Activated naive CD4-positive, alpha-beta T cell treated with anti-CD3 and anti-CD28 coated beads for 36 hours (primary cell): ENCODE measurements at places on chromosomes 5 and 9. TPM values are rescaled to one million over a fixed set of nuclear protein-coding genes. Genes with fewer than 3 reads are reported as not detected.

The C9orf152 gene
- not detected for total RNA-seq

The DRD1 gene
- total RNA-seq = not detected

The ACOT12 gene
- not detected for total RNA-seq

The LCN15 gene
- total RNA-seq = not detected

The OR1J2 gene
- total RNA-seq = not detected

The EXD3 gene
- total RNA-seq = 11.2 TPM

The NUDT2 gene
- total RNA-seq = 39.2 TPM

DNA sequence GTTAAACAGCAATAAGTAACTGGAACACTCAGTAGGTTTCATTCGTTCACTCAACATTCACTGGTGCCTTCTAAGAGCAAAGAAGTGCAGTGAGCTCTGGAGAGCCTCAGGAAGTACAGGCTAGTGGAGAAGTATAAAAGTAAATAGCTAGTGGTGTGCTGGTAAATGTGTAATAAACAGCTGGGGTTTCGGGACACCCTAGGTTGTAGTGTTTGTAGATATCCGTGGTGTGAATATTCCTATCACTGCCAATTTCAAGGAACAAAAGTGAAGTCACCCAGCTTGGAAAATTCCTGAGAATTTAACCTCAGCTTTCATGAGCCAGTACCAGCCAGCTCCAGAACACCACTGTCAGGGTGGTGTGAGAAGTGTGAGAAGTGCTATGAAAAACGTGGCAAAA lies 75.9 kb downstream of the GABBR2 start:
- H3K27me3 ChIP-seq = no peaks in the 10 kb centered on the region
- H3K27ac ChIP-seq = no peak overlapping the region
- DNase-seq = no peak
- H3K4me1 ChIP-seq = no peaks in the 10 kb centered on the region

DNA sequence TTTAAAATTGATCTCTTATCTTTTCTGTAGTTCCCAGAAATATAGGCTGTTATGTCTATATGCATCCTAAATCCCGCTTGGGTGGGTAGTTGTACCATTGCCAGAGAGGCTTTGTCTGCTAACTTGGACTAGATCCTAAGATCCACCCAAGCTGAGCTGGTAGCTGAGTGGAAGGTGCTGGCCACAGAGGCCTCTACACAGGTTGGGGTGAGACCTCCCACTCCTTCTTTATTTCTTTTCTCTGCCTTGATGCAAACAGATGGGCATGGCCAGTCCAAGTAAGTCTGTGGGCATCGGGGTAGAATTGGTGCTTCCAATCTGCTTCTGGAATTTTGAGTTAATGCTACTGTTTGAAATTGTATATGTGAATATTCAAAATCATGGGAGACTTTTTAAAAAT lies 14.4 kb upstream of the GADD45G start:
- no peaks in the 10 kb centered on the region for H3K36me3 ChIP-seq
- H3K4me1 ChIP-seq = no peaks in the 10 kb centered on the region
- H3K27ac ChIP-seq = no peak overlapping the region
- peaks cover 5% of the 10 kb centered on the region for H3K27me3 ChIP-seq
- H3K4me3 ChIP-seq = no peak overlapping the region

DNA sequence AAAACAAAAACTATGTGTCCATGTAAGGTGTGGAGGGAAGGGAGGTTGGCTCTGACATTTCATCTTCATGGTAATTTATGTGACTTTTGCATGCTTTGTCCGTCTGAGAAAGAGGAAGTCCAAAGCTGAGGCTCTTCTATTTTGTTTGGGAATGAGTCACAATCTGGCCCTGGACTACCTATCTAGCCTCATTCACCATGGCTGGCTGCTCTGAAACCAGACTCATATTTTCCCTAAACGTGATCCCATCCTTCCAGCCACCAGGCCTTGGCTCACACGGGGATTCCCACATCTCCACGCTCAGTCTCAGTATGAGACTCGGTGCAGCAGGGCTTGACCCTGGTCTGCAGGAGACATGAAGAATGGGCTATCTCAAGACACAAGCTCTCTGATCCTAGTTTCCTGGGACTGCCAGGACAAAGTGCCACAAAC lies 672.8 kb downstream of the ACTL7B start:
- no peaks in the 10 kb centered on the region for H3K4me1 ChIP-seq
- H3K27me3 ChIP-seq = no peaks in the 10 kb centered on the region
- H3K27ac ChIP-seq = no peak overlapping the region
- no peaks in the 10 kb centered on the region for H3K36me3 ChIP-seq

GRCh38 chr9:104482921-104483570 lies 21.0 kb upstream of the OR13F1 start:
- H3K4me1 ChIP-seq = no peaks in the 10 kb centered on the region
- H3K27ac ChIP-seq = no peak overlapping the region
- H3K4me3 ChIP-seq = no peak overlapping the region
- DNase-seq = no peak
- no peaks in the 10 kb centered on the region for H3K36me3 ChIP-seq

DNA sequence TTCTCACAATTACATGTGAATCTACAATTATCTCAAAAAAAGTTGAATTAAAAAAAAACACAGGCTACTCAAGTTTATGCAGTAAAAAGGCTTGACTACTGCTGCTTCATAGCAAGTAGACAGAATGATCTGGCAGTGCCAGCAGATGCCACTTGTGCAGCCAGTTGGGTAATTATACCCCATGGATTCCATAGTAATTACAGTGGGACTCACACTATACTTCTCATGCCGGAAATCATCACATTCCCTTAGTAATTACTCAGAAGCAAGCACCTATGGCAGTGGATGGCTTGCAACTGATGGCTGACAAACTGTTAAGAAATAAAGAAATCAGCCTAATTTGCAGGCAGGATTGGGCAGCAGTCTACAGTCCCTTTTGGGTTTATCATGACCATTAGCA lies 463.2 kb upstream of the KLF4 start:
- H3K4me1 ChIP-seq = no peaks in the 10 kb centered on the region
- no peaks in the 10 kb centered on the region for H3K36me3 ChIP-seq
- no peaks in the 10 kb centered on the region for H3K27me3 ChIP-seq
- H3K27ac ChIP-seq = no peak overlapping the region
- no peak overlapping the region for H3K4me3 ChIP-seq
- DNase-seq = no peak

- no peaks in the 10 kb centered on the region for H3K36me3 ChIP-seq
- H3K4me3 ChIP-seq = no peak overlapping the region
- H3K4me1 ChIP-seq = no peaks in the 10 kb centered on the region
- H3K27me3 ChIP-seq = no peaks in the 10 kb centered on the region
- H3K27ac ChIP-seq = no peak overlapping the region
- no peak for DNase-seq
These were observed 568.6 kb upstream of the DAP start for GRCh38 chr5:11329679-11330078.

- H3K36me3 ChIP-seq = no peaks in the 10 kb centered on the region
- no peaks in the 10 kb centered on the region for H3K4me1 ChIP-seq
- H3K4me3 ChIP-seq = no peak overlapping the region
- DNase-seq = no peak
These were observed 437.9 kb upstream of the PAPPA start for GRCh38 chr9:115715666-115716065.

GRCh38 chr5:173802670-173803165 lies 85.4 kb upstream of the CPEB4 start:
- DNase-seq = no peak
- H3K4me3 ChIP-seq = no peak overlapping the region
- H3K27ac ChIP-seq = no peak overlapping the region
- no peaks in the 10 kb centered on the region for H3K36me3 ChIP-seq
- no peaks in the 10 kb centered on the region for H3K27me3 ChIP-seq
- H3K4me1 ChIP-seq = no peaks in the 10 kb centered on the region

GRCh38 chr5:11963227-11963626 lies 59.0 kb upstream of the CTNND2 start:
- H3K4me3 ChIP-seq = no peak overlapping the region
- H3K27me3 ChIP-seq = no peaks in the 10 kb centered on the region
- H3K36me3 ChIP-seq = no peaks in the 10 kb centered on the region
